PC-3 (cell line): ENCODE measurements at places on chromosomes 1 and 21.
A peak's percentile ranks its signal among the peaks of the same experiment; 100 is the strongest.

- no peak for DNase-seq
Measured at GRCh38 chr1:80722611-80723010, 1078.1 kb upstream of the ADGRL2 start.

- no peak for DNase-seq
Measured at GRCh38 chr1:167630568-167631385, 745 bp downstream of the RCSD1 start.

- peak; percentile 26 for DNase-seq
Measured at GRCh38 chr1:48450505-48450904, 21.5 kb downstream of the SPATA6 start.

DNA sequence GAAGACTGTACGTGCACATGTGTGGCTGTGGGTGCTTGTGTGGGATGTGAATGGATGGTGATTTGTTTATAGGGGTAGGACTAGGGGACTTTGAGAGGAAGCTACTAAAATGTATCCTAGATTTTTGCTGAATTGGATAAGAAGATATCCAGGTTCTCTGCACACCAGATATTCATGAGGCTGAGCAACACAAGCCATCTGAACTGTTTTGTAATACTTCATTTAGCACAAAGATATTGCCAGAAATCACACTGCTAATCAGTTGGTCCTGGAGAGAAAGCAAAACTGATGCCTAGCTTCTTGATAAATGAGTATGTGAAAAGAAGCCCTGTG is 135.3 kb downstream of the NOS1AP start:
- no peak for DNase-seq

GRCh38 chr1:186864296-186864695 is 35.5 kb downstream of the PLA2G4A start:
- DNase-seq: peak; percentile 7
